ENCODE measurements at places on chromosomes 2 and 18.

DNA sequence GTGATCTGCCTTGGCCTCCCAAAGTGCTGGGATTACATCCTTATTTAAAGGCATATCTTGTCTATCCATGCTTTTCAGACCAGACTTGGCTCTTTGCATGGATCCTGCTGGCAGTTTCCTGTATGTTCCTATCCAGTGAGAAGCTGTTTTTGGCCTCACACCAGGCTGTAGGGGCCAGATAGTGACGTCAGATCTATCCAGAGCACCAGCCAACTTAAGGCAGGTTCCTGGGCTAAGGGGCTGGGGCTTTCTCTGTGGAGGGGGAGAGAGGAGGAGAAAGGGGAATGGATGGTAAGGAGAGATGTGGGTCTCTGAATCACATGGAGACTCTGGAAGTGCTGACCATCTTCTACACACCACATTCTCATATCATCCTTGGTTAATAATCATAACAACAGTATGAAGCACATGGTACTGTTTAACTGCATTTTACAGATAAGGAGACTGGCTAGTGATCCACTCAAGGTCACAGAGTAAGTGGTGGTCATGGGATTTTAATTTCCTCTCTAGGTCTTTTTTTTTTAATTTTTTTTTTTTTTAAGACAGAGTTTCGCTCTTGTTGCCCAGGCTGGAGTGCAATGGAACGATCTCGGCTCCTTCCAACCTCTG lies 2.0 kb upstream of the FAM117B start:
- DNase-seq = no peak

GRCh38 chr2:233446606-233447305 lies 92.5 kb downstream of the DGKD start:
- DNase-seq = no peak

DNA sequence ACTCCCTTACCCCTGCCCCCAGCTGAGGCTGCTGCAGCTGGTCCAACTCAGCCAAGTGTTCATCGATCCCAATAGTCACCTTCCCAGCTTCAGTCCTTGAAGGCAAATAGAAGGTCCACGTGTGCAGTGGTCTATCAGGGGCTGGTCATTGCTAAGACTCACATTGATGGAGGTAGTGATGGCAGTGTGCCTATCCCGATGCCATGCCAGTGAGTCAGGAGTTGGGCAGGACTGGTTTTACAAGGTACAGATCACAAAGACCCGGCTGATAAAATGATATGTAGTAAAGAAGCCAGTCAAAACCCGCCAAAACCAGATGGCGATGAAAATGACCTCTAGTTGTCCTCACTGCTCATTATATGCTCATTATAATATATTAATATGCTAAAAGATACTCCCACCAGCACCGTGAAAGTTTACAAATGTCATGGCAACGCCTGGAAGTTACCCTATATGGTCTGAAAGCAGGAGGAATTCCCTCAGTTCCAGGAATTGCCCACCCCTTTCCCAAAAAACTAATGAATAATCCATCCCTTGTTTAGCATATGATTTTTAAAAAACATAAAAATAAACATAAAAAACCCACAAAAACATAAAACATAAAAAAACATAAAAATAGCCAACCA lies 2.9 kb upstream of the C2orf80 start:
- DNase-seq = no peak

DNA sequence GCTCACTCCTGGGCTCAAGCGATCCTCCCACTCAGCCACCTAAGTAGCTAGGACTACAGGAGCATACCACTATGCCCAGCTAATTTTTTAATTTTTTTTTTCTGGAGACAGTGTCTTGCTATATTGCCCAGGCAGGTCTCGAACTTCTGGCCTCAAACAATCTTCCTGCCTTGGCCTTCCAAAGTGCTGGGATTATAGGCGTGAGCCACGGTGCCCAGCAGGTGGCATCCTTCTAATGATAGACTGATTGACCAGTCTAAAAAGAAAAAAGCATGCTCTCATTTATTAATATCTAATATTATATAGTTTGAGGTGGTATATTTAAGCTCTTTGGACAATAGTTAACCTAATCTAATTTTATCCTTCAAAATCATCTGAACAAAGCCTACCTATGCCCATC lies 198.6 kb downstream of the CAMKMT start:
- no peak for DNase-seq

DNA sequence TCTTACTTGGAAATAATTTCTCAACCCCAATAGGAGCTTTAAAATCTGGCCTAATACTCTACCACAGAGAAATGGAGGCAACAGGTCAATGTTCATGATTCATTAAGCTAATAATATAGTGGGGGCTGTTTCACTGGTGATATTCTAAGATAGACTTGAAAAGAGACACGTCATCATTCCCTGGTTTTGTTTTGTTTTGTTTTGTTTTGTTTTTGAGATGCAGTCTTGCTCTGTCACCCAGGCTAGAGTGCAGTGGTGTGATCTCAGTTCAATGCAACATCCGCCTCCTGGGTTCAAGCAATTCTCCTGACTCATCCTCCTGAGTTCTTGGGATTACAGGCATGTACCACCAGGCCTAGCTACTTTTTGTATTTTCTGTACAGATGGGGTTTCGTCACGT lies 37.5 kb upstream of the SOS1 start:
- DNase-seq = no peak

DNA sequence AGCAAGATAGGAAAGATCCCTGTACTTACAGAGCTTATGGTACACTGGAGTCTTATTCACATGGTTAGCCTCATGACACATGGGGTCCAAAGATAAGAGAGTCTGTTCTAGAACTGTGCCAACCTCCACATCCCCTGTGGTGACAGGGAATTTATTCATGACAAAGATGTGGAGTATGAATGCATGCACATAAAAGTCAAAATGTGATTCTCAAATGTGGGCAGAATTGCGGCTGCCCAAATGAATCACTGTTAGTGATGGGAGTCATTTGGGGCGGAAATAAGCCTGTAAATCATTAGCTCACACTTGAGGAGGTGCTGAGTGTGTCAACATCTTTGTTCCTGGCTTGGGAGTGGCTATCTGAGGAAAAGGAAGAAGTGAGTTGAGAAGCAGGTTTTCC lies 560.6 kb downstream of the SLC4A3 start:
- no peak for DNase-seq

GRCh38 chr2:18623782-18624181 lies 34.4 kb upstream of the NT5C1B start:
- no peak for DNase-seq

DNA sequence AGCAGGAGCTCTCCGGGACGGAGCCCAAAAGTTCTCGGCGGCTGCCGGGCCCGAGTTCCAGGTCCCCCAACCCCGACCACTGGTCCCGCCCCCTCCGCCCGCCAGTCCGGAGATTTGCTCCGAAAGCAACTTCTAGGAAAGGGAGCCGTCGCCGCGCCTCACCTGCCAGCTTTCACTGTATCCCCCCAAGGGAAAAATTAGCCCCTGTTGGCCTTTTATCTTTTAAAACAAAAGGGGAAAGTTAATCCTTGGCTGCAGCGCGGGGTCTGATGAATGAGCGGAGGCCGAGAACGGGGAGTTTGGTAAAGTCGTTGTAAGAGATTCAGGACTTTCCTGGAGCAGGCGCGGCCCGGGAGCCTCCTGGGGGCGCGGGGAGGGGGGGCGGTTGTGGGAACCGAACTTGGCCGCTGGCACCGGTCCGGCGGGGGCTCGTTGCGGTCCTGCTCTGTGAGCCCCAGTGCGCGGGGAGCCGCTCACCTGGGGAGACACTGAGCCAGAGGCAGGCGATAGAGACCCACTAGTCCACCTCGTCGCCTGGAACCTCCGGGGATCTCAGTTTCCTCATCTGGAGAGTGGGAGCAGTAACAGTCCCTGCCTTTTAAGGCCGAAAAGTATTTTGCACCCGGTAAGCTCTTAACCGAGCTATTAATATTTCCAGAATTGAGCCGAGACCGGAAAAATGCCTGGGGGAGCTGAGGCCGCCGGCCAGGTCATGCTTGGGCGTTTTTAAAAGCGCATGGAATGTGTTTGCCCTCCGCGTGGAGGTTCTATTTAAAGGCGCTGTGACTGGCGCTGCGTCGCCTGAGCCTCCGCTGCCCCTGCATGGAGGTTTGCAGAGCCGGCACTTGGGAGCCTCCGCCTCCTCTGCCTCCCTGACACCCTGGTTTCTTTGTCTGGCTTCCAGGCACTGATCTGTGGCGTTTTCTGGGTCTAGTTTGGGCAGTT lies 1.1 kb downstream of the EFHD1 start:
- DNase-seq = no peak

DNA sequence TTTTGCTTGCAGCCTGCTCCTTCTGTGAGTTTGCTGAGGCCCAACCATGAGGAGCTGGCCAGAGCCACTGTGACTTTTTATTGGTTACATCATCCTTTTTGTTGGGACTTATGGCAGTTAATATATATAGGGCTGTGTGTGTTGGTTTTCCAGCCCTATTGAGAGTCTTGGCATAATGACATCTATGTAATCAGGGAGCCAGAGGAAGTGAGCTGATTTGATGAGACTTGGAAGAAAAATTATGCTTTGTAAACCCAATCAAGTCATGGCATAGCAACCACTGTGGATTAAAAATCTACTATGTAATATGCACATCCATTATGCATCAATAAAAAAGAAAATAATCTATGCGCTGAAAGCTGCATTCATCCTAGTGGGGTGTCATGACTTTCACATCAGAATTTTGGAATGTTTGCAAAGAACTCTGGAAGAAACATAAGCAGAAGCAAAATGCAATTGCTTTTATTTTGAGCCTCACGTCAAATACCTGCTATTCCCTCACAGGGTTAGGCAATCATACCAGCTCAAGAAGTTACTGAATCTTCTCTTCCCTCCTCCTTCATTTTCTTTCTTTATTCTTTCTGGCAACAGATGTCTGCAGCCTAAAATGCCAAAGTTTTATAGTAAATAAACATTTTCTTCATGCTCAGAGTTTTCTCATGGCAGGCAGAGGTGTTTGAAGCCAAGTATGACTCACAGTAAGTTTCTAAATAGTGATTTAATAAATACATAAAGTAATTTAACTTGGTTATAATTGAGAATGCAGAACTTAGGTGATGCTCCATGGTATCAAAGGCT lies 308.5 kb downstream of the KCNS3 start:
- DNase-seq = no peak

GRCh38 chr2:140842110-140842509 lies 1288.7 kb downstream of the LRP1B start:
- no peak for DNase-seq

GRCh38 chr2:238379096-238379810 lies 47.5 kb upstream of the ASB1 start:
- no peak for DNase-seq

DNA sequence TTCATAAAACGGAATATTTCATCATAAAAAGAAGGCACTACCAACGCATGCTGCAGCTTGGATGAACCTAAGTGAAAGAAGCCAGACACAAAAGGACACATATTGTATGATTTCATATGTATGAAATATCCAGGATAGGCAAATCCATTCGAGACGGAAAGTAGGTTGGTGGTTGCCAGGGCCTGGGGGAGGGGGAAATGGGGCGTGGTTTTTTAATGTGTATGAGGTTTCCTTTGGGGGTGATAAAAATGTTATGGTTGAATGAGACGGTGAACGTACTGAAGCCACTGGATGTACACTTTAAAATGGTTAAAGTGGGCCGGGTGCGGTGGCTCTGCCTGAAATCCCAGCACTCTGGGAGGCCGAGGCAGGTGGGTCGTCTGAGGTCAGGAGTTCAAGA lies 20.0 kb upstream of the SPATA3 start:
- DNase-seq = no peak

DNA sequence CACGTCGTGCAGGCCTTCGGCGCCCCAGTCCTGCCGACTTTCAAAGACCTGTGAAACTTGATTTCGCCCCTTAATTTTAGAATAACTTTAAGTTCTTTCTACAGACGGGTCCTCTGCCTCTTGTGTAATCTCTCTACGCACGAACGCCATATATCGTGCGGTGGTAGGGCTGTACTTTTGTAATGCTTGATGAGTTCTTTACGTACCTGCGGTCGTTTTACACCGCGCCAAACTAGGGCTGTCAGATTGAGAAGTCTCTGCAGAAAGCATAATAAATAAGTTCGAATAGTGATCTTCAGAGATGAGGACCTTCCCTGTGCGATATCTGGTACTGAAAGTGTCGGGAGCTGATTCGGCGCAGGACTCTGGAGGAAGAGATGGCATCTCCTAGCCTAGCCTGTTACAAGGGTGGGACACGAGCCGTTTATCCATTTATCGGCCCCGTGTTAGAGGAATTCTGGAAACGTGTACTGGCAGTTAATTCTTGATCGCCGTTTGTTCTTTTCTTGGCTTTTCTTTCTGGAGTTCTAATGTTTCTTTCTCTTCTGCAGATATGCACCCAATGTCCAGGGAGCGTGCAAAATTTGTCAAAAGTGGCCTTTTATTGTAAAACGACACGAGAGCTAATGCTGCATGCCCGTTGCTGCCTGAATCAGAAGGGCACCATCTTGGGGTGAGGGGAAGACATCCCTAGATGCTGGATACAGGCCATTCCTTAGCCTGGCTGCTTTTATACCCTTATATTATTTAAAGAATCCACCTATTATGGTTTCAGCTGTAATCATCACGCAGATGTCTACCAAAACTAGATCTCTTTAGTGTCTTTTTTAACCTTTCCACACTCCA lies 781 bp upstream of the SLC5A6 start:
- no peak for DNase-seq

GRCh38 chr2:240143801-240144648 lies 3.6 kb upstream of the OTOS start:
- DNase-seq = no peak

DNA sequence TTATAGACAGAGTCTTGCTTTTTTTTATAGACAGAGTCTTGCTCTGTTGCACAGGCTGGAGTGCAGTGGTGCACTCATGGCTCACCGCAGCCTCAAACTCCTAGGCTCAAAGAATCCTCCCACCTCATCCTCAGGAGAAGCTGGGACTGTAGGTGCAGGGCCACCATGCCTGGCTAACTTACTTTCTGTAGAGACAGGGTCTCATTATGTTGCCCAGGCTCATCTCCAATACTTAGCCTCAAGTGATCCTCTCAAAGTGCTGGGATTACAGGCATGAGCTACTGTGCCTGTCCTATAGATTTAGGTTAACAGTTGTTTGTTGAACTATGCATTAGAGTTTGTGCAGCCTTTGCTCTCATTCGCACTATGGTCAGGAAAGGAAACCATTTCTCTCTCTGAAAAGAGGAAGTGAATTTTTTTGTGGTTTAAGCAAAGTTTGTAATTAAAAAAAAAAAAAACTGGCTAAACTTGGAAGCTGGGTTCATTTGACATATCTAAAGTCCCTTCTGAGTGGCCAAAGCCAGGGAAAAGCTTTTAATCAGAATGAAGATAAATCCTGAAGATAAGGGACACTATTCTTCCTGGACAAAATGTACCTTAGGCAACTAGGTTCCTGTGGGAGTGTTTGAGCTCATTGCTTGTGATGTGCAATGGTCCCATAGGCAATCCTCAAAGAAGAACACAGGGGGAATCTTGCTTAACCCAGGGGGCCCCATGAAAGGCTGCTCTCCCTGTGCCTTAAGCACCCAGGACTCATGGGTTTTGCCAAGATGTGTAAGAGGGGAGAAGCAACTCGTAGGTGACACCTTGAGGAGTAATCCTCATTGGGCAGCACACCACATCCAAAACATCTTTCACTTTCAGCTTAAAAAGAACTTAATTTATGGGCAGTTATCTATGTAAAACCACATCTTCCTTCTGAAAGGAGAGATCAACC lies 201.7 kb downstream of the MREG start:
- no peak for DNase-seq

Measured in DMS153 (cell line).